Activated CD4-positive, alpha-beta T cell treated with anti-CD3 and anti-CD28 coated beads, Interleukin-10, Interleukin-2, amounts not matched to agents 100 ng/mL and 50 ng/mL, durations not matched to agents 16 hours and 8 hours (primary cell): ENCODE measurements at places on chromosomes 11 and 22.

DNA sequence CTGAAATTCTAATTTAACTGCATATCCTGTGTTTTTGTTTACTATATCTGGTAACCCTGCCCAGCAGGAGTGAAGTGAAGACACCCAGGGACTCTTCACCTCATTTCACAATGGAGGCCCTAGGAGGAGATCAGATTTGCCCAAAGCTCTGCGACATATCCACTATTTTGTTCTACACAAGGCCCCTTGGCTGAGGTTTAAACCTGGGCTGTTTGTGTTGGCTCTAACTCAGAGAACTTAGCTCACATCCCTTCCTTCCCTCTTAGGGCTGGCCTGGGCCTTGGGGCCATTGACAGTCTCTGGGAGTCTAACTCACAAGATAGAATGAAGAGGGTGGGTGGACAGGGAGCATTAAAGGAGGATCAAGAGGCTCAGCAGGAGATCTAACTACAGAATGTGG is 8.2 kb upstream of the PLA2G3 start:
- no peak for DNase-seq

GRCh38 chr22:27136596-27136995 is 479.2 kb downstream of the MIAT start:
- no peak for DNase-seq

DNA sequence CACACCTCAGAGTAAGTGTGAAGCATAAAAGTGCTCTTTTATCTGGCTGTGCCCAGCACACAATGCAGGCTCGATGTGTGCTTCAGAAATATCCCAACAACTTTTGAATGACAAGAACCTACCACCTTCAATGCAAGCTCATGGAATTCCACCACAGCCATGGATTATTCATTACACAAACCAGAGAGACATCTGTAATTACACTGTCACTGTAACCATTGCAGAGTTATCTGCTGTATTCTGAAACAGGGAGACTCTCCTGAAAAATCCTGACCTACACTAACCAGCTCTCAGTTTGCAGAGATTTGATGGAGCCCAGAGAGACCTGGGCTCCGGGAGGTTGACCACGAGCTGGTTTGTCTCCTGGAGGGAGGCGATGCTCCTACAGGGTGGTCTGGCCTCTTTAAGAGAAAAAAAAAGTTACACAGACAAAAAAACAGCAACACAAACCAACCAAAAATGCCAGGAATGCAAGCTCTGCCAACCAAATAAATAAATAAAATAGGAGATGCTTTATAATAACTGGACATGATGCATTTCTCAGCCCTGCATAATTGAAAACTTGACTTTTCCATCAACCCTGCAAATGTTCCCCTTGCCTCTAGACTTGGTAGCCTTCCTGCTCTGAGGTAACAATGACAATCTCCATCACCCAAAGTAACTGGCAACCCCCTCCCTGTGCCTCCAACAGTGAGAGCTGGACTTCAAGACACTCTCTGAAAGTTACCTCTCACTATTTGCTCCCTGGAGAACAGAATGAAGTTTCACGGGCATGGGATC is 69.7 kb downstream of the ETS1 start:
- peak; percentile 18 for DNase-seq

DNA sequence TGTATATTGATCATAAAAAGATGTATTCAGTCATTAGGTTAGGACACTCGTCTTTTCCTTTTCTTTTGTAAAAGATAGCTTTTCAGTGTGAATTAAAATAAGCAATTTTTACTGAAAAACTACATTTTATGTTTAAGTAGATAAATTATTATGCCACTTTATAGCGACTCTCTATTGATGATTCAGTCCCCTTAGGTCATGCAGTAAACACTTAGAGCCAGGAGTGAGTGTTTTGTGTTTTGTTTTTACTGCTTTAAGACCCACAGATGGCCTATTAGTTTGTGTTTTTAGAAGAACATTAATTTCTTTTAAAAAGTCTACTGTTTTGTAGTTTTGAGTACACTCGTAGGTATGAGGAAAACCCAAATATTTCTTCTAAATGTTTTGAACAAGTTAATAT is 86.6 kb downstream of the YAP1 start:
- DNase-seq: no peak

GRCh38 chr11:62917906-62918502 is 3.2 kb downstream of the CHRM1 start:
- DNase-seq: no peak

GRCh38 chr22:34914846-34915245 is 151.1 kb upstream of the ISX start:
- no peak for DNase-seq

DNA sequence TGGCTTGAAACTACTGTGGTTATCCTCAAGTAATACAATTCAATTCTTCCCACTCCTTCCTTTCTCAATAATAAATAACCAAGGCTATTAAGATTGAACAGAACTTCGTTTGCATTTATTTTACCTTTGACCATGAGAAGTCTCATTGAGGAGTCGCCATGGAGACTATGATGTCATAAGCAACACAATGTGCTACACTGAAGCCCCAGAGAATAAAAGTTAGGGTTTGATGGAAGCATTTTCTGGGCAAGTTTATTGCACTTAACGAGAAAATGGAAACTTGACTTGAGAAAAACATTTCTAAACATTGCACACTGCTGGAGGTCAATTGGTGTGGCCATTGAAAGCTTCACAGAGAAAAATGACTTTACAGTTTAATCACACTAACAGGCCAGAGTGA is 121.5 kb downstream of the FAM76B start:
- no peak for DNase-seq

GRCh38 chr11:82794490-82794889 is 60.8 kb upstream of the FAM181B start:
- no peak for DNase-seq

DNA sequence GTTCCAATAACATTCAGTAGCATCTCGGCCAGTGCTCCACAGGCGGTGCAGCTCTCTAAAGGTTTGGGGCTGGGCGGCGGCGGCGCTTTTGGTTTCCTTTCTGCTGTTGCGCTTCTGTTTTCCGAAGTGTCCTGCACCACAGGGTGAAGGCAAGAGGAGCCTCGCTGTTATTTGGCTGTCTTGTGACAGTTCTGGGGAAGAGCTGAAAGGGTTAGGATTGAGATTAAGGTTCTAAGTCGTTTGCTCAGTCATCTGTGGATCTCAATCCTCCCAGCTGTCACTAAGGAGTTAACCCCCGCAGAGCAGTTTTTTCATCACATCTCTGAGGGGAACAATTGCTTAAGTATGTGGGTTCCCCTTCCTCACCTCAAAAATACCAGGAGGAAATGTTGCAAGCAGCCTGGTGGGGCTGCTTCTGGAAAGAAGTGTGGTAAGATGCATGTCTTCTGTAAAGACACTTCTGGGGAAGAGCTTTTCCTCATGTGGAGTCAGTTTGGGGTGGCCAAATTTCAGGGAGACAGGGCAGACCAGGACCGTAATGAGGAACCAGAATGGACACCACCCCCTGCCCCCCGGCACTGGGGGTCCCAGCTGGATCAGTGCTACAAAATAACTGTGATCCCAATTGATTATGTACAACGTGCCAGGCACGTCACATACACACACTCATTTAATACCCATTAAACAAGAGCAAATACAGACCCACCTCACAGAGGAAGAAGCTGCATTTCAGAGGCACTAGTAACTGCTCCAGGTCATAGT is 14.2 kb downstream of the TMEM121B start:
- DNase-seq: peak; percentile 54

GRCh38 chr11:124297921-124298320 is 15.8 kb downstream of the OR8D1 start:
- no peak for DNase-seq

DNA sequence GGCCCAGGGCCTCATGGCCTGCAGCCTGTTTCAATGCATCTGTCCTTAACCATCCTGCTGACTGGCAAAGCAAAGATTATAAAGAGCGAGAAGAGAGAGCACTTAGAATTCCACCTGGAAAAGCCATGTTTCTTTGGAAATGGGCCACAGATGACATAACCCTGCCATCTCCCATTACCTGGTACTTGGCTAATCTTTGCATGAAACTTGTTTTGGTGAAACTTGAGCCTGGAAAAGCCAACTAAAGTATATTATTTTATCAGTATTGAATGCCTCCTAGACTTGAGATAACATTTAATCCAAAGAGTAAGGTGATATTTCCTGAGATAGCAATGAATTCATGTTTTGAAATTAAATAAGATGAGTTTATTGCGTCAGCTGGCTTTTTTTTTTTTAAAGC is 72.6 kb downstream of the NAV2 start:
- no peak for DNase-seq

GRCh38 chr22:29689880-29690213 is 30.0 kb upstream of the CABP7 start:
- peak; percentile 40 for DNase-seq

GRCh38 chr11:118975771-118976709 is 4.5 kb downstream of the FOXR1 start:
- DNase-seq: no peak
